ENCODE measurements at places on chromosomes 2 and 18.
A peak's percentile ranks its signal among the peaks of the same experiment; 100 is the strongest.

DNA sequence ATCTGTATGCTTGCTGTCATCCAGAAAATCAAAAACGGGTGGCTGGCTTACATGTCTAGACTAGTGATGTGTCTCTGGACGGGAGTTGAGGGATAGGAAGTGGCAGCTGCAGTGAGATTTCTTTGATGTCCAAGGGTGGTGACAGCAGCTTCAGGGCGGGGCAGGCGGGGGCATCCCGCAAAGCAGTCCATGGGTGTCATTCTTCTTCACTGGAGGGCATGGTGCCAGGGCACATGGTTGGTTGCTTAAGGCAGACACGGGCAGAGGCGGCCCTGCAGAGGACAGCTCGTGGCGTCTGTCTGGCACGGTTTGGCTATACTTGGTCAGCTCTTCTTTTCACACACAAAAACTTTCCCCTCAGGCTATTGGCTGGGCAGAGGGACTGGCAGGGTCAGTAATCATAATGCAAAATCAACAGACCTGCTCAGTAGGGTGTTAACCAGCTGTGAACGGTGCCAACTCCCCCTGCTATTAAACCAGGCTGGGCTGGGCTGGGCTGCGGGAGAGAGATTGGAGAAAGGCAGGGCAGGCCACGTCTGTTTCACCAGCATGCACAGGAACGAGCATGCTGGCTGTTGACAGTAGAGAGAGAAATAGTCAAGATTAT, 63.7 kb downstream of the COL4A3 start:
- DNase-seq = no peak

GRCh38 chr2:224843141-224843540, 127.0 kb upstream of the CCDC195 start:
- DNase-seq = peak; percentile 27

GRCh38 chr2:240952496-240953246, 45.7 kb upstream of the SNED1 start:
- DNase-seq = no peak

- DNase-seq = peak; percentile 47
These were observed 205.1 kb downstream of the ARL4C start for GRCh38 chr2:234291765-234292204.

DNA sequence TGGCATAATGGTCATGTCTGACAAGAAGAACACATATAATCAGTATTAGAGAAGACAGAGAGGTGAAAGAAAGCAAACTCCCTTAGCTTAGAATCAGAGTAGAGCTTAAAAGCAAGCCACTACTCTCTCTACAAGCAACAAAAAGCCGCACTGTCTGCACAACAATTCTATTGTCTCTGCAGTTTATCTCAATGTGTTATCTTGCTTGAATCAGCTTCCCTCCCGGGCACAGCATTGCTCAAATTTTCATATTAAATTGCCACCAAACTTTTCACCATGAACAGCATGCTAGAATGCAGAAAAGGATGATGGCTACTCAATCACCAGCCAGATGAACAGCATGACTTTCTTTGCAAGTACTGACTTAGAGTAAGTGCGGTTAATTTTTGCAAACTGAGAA, 356.0 kb upstream of the KYNU start:
- DNase-seq = no peak

DNA sequence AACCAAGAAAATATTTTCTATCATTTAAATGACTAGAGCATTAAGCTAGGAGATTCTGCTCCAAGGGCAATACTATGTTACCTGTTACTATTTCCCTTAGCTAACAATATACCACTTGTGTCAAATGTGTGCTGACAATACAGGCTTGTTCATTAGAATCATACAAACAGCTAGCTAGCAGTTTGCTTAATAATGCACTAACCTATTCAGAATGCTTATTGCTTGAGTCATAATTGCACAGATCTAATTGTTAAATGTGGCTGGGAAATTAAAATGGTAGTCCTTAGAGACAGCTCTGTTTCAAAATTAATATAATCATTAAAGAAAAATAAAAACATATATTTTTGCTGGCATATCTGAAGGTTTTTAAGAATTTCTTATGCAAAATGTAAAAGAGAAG, 344.2 kb downstream of the ERBB4 start:
- DNase-seq = no peak

DNA sequence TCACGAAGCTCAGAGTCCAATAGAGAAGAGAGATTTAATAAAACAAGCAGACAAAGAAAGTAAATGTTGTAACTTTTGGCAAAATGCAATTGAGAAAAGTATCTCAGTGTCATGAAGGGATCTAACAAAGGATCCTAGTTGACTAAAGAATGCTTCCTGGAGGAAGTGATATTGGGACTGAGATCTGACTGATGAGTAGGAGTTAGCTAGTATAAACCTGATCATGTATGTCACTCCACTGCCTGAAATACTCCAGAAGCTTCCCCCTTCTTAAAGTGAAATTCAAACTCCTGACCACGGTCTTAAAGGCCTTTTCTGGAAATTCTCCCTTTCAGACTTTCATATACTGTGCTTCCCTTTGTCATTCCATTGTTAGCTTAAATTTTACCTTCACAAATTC, 1102.4 kb upstream of the ZEB2 start:
- DNase-seq = no peak

DNA sequence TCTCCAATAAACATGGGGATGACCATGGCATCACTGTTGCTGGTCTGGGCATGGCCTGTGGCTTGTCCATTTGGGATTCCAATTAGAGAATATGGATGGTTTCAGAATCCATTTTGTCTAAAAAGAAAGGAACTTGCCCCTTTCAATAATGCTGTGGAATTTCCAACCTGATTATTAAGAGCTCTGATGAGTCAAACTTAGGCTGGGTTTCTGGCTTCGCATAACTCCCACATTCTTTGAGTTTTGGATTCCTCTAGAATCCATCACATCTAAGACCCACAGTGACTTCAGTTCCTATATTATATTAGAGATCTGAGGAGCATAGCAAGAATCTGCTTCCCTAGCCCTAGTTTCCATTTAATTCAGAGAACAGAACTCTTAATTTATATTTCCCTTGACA, 531.5 kb downstream of the TNS1 start:
- DNase-seq = peak; percentile 47
